Activated naive CD4-positive, alpha-beta T cell (primary cell): ENCODE measurements at places on chromosomes 7 and 10.

GRCh38 chr7:135718794-135719437, 9.1 kb downstream of the SLC13A4 start:
- DNase-seq, result no peak

DNA sequence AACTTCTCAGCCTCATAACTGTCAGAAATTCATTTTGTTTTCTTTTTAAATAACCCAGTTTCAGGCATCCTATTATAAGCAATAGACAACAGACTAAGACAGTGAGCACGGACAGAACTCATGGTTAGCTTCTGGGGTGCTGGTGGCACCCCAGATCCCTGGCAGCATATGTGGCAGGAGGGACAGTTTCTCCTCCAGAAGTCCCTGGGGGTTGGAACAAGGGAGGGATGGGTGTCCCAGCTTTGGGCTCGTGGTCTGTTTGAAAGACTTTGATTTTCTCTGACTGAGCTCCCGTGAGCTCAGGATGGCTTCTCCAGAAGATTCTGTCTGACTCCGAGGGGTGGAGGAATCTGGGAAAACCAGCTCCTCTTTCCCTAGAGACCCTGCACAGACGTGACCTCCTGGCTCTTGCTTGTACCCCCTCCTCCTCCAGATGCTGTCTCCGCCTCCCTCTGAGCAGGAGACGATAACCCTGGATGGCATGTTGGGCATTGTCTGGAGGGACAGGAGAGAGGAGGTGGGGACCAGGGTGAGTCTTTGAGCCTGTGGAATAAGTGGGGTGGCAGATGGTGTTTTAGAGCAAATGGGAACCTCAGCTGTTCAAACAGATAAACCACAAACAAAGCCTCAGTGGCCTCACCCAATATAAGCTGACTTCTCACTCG, 421.1 kb downstream of the GLRX3 start:
- DNase-seq, result no peak

DNA sequence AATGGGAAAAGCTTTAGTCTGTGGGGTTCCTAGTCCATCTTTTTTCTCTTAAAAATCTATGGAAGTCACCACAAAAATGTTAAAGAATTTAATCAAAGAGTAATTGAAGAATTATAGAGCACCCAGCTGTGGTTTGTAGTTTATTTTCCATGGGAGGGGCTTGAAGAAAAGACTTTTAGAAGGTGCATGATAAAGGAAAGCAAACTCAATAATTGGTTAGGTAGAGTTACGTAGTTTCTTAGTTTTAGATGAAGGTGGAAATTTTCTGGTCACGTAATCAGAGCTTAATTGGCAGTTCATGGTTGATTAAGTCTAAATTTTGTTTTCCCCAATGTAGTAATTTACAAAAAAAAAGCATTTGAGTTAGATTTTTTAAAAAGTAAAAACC, 724 bp downstream of the ZNF107 start:
- no peak for DNase-seq

DNA sequence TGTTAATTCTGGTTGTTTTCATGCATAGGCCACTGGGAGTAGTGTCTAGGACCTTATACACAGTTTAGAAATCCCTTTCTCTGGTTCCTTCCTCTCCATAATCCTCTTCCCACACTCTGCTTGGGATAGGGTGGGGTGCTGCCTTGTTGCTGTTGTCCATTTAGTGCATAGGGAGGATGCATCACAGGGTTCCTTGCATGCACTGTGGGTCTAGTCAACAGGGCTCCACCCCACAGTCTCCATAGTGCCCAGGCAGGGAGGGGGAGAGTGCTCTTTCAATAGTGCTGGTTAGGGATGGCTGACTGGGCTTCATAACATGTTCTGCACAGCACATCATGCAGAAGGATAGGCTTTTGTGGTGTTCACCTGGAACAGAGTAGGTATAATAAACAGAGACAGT, 81.1 kb downstream of the ARHGAP12 start:
- DNase-seq, result no peak

DNA sequence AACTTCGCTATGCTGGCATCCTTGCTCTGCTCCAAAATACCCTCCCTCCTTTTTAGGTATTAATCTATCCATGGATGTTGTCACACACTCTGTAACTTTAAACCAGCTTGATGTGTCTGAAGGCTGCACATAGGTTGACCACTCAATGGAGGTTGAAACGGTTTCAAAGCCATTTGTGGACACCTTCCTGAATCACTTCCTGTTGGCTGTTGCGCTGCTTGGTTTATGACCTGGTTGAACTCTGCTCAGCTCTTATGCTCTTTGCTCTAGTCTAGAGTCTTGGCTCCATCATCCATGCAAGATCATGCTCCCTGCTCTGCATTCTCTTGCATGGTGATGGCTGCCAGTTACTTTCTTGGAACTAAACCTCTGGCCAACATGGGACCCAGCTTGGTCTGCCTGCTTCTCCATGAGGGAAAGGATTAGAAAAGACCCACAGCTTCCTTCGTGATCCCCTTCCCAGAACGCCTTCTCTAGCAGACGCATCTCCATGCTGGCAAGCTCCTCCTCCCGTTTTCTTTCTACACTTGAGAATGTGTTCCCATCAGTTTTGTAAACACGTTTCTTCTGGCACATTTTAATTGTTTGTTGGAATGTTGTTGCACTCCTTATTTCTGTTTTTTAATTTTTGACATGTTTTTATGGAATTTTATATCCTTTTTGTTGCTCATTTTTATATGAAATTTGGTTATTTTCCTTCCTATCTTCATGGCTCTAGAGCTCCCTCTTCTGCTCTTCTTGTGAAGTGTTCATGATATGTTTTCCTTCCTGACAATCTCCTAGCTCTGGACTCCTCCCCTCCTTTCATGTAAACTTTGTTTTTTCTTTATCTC, 149.8 kb downstream of the XPNPEP1 start:
- DNase-seq, result no peak

- no peak for DNase-seq
These were observed 148.0 kb downstream of the RNF216 start for GRCh38 chr7:5633161-5634106.

- no peak for DNase-seq
These were observed 9.1 kb upstream of the CSGALNACT2 start for GRCh38 chr10:43128958-43129706.

- DNase-seq, result no peak
These were observed 21.0 kb downstream of the CDK6 start for GRCh38 chr7:92815412-92815811.

DNA sequence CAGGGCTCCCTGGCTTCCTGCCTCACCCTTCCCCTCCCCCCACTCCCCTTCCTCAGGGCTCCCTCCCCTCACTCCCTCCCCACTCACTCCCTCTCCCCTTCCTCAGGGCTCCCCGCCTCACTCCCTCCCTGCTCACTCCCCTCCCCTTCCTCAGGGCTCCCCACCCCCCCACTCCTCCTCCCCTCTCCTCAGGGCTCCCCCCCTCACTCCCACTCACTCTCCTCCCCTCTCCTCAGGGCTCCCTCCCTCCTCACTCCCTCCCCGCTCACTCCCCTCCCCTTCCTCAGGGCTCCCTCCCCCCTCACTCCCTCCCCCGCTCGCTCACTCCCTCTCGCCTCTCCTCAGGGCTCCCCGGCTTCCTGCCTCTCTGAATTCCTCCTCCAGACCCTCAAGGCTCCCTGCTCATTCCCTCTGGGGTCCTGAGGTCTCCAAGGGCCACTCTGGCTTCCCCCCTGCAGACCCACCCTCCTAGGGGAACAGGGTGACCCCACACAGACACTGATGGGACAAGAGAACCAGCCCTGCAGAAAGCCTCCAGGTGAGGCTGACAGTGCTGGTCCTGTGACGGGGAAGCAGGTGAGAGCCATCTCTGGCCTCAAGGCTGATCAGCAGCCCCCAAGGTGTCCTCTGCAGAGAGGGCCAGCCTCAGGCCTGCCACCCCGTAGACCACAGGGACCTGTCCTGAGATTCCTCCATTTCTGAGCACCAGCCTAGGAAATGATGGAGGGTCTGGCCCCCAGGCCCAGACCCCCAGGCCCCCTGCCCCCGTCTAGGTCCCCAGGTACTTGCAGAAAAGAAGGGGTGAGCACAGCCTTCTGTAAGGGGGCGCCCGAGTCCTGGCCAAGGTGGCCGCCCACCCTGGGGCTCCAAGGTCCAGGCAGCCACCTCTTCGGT, 47.2 kb downstream of the PWWP2B start:
- DNase-seq, result peak; percentile 11

DNA sequence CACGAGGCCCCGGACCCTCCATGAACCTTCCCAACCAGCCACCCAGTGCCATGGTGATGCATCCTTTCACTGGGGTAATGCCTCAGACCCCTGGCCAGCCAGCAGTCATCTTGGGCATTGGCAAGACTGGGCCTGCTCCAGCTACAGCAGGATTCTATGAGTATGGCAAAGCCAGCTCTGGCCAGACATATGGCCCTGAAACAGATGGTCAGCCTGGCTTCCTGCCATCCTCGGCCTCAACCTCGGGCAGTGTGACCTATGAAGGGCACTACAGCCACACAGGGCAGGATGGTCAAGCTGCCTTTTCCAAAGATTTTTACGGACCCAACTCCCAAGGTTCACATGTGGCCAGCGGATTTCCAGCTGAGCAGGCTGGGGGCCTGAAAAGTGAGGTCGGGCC, 90.6 kb upstream of the PDCD4 start:
- no peak for DNase-seq

DNA sequence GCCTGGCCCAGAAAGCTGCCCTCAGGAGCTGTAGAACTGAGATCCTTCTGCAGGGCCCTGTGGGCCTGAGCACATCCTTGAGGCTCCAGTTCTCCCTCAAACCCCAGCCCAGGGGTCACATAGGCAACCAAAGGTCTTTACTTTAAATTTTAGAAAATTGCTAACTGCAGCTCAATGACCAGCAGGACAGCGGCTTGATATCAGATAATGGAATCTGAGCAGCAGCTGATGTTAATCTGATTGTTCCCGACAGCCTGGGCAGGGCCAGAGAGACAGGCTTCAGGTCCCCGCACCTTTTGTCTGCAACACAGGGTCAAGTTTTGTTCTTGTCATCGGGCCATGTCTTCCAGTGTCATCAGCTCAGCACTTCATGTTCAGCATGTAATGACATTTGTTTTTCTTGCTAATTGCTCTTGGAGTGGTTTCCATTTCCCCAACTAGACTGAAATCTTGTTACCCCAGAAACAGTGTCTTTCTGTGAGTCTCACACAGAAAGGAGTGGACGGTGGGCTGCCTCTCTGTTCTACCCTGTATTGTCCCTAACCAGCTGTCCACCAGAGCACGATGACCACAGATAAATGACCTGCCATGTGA, 91.0 kb downstream of the PAXIP1 start:
- DNase-seq, result no peak

DNA sequence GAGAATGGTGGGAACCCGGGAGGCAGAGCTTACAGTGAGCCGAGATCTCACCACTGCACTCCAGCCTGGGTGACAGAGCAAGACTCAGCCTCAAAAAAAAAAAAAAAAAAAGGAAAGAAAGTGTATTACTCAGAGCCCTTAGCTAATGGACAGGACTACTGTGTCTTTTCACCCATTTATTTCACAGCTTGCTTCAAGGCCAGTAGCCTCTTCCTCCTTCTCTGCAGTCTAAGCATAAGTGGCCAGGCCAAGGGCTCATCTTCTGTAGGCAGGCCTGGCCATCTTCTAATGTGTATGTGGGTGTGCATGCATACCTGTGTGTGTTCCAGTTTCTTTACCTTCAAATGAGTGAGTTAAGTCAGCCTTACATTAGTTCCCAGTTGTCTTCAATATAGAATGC, 94.8 kb upstream of the GDF10 start:
- no peak for DNase-seq

- no peak for DNase-seq
These were observed 407.7 kb downstream of the SH2D4B start for GRCh38 chr10:80945264-80945880.

DNA sequence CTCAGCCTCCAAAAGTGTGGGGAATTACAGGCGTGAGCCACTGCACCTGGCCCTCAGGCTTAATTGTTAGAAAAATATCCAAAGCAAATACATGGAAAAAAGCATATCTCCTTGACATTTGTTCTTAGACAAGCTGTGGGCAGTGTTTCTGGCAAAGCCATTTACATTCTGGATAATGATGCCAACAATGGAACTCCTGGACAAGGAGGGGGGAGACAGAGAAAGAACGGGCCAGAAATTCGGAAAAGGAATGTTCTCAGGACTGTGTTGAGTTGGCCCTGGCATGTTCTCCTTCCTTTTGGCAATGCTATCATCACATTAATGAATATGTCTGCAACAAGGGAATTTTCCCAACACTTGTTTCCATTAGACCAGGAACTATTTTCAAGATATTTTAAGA, 88.7 kb downstream of the UBE2H start:
- no peak for DNase-seq

- DNase-seq, result no peak
These were observed 19.3 kb downstream of the ELMO1 start for GRCh38 chr7:37429435-37429791.

DNA sequence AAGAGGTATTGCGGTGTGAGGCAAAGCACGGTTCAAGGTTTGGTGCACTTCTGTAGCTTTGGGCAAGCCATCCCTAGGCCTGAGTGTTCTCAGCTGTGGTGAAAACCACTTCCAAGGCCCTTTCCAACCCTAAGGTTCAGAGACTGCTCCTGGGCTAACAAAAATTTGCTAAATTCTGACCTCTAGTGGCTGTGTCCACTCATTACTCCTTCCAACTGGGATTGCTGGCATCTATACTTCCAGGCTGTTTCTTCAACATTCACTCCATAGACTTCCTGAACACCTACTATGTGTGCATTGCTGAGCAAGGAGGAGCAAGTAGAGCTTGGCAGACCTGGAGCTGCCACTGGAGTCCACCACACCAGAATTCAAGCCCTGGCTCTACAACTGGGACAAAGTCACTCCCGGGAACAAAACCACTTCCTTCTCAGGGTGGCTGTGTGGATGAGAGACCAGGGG, 29.3 kb upstream of the SH3PXD2A start:
- DNase-seq, result no peak

DNA sequence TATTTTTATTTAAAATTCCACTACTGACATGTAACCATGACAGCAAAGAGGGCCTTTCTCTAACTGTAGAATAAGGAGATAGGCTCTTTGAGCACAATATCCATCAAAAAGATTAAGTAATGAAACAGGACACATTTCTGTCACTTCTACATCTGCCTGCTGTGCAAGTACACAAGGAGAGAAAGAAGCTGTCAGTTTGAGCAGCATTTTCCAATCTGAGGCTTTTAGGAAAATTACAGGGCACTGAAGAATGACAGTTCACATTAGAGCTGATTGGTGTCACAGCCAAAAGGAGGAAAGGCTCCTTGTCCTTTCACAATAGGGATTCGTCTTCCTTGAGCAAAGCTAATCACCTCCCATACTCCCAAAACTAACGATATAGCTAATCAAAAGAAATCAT, 158.8 kb upstream of the TAC1 start:
- no peak for DNase-seq

GRCh38 chr10:86048973-86049372, 317.6 kb downstream of the GRID1 start:
- no peak for DNase-seq

DNA sequence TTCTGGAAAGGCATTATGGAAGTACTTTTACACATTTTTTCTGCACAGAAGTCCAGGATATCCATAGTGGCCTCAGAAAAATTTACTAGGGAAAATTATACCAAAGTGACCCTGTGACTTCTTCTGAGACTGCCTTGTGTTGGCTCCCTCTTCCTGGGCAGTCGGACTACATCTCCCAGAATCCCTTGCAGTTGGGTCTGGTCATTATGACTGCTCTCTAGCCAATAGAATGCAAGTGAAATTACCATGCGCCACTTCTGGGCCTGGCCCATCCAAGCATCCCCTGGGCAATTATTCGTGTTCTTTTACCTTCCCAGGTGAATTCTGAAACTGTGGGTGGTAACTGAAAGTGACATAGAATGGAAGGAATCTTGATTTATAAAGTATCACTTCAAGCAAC, 430.9 kb downstream of the ACTR3B start:
- DNase-seq, result no peak
